ENCODE measurements at places on chromosomes 5 and 9.
A peak's percentile ranks its signal among the peaks of the same experiment; 100 is the strongest.

DNA sequence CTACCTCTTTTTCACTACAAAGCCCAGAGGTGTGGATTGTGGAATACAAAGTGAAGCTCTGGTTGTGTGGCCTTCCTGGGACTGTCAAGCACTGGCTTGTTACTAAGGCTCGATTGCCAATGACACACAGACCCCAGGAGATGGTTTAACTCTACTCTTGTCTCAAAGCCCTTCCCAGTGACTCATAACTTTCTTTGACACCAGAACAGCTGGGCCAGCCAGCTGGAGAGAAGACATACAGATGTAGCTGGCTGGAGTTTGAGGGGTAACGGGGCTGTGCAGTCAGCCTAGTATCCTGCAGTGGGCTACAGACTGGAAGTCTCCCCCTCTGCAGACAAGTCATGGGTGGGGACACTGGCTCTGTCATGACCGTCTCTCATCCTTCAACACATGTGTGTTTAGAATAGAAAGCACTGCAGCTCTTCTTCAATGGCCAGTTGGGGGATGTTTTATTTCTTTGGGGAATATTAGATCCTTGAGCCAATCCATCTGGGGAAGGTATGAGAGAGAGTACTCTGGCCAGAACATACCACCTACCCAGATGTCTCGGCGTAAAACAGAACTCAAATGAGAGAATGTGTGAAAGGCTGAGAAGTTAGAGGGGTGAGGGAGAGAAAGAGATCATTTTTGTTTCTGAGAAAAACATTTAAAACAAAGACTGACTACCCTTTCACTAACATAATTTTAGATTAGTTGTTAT, 53.3 kb downstream of the SEMA6A start:
- no peak for DNase-seq

GRCh38 chr5:33841891-33842290, 49.9 kb downstream of the ADAMTS12 start:
- no peak for DNase-seq

GRCh38 chr5:90424245-90424644, 14.7 kb upstream of the CETN3 start:
- no peak for DNase-seq

DNA sequence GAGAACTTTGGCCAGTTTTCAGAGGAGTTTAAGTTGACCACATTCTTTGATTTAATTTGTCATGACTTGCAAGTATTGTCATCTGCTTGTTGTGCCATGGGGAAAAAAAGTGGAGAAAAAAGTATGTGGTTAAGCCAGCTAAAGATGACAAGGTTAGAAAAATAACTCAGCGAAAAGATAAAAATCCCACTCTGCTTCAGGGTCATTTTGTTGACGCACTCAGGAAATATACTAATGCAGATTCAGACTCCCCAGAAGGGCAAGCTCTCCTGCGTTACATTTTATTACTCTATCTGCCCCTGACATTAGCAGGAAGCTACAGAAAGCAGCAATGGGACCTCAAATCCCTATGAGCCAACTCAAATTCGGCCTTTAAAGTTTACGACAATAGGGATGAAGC, 27.6 kb upstream of the TESK1 start:
- DNase-seq, result no peak

- no peak for DNase-seq
Observed at GRCh38 chr5:170092455-170093101, 13.1 kb upstream of the FOXI1 start.

GRCh38 chr5:153504726-153505125, 14.3 kb downstream of the GRIA1 start:
- no peak for DNase-seq

DNA sequence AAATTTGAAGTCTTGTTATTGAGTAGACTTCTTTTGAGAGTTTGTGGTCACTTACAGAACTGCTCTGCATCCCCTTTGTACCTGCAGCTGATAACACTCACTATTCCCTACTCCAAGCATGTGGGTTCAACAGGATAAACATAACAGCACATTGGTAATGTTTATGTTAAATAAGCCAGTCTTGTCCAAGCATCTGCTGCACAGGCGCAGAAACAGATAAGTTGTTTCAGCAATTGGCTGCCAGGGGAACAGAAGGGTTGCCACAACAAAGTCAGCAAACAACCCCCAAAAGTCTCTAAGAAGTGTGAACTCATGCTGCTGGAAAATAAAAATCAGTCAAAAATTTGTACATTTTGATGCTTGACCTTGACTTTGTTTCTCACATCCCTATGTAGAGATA, 174.6 kb downstream of the GDNF start:
- DNase-seq, result no peak

- no peak for DNase-seq
Observed at GRCh38 chr9:113579283-113580040, 115.9 kb downstream of the RGS3 start.

- peak; percentile 44 for DNase-seq
Observed at GRCh38 chr5:175657593-175658271, at the start of gene HRH2. Gene HRH2 (plus strand): TSS chr5:175658071. CDS start chr5:175683234, 25,163 bp downstream.

DNA sequence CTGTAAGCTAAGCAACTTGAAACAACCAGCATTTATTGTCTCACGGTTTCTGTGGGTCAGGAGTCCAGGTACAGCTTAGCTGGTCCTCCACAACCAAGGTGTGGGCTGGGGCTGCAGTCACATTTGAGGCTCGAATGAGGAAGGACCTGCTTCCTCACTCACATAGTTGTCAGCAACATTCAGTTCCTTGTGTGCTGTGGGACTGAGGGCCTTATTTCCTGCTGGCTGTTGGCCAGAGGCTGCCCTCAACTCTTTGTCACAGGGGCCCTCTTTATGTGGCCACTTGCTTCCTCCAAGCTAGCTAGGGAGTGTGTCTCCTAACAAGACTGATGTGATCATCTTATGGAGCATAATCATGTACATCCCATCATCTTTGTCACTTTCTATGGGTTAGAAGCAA, 29.2 kb upstream of the SEMA4D start:
- DNase-seq, result no peak

GRCh38 chr5:82839881-82840280, 237.3 kb downstream of the TMEM167A start:
- DNase-seq, result no peak

DNA sequence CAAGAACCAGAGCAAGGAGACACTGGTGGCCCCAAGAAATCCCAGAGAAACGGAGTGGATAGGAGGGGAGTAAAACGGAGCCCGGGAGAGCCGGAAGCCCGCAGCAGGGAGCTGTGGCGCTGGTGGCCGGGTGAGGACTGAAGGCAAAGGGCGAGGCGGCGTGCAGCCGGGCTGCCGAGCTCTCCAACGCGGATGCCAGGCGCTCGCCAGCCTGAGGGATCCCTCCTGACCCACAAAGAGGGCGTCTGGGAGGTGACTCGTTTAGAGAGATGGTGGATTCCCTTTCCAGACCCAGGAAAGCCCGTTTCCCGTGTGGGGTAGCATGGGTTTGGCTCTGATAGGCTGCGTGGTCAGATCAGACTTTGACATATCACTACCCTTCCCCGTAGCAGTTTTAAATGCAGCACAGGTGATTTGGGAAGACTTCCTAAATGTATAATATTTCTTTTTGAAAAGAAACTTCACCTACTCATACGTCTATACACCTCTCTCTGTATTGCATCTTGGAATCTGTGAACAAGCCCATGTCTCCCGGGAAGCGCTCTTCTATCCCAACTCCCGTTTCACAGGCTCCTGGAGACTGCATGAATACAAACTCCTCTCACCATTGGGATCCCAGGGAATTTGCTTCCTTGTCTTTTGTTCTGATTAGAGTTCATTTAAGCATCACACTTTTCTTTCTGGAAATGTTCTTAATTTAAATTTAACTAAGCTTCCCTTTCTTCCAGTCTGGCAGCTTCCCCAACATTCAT, 158.1 kb downstream of the C9orf152 start:
- no peak for DNase-seq

DNA sequence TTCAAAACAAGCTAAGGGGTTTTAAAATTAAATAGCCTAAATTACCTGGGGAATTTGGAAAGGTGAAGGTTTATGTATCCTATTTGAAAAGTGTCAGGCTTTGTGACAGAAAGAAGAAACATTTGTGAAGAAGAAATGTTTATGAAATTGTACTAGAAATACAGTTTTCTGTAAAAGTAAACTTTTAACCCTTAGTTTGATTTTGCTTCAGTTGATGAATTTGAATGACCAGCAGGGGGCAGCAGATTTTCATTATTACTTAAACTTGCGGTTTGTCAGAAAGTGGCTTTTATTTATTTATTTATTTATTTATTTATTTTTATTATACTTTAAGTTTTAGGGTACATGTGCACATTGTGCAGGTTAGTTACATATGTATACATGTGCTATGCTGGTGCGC, 58.1 kb downstream of the NNT start:
- DNase-seq, result no peak

DNA sequence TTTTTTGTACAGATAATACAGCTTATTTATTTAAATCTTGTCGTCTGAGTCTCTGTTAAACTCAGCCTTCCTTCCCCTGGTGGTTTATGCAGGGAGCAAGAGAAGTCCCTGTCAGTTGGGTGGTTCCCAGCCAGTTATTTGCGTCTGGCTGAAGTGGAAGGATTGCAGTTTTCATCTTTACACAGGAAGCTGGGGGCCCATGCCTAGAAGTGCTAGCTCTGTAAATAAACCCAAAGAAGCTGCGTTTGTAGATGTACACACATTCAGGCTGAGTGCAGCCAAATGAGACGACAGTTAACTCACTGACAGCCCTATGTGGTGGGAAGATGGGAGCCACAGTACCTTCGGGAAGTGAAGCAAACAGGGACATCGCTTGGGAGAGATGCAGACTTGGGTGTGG, 122.1 kb downstream of the SAXO1 start:
- no peak for DNase-seq

GRCh38 chr9:7534211-7534935, 265.2 kb downstream of the DMAC1 start:
- DNase-seq, result no peak

DNA sequence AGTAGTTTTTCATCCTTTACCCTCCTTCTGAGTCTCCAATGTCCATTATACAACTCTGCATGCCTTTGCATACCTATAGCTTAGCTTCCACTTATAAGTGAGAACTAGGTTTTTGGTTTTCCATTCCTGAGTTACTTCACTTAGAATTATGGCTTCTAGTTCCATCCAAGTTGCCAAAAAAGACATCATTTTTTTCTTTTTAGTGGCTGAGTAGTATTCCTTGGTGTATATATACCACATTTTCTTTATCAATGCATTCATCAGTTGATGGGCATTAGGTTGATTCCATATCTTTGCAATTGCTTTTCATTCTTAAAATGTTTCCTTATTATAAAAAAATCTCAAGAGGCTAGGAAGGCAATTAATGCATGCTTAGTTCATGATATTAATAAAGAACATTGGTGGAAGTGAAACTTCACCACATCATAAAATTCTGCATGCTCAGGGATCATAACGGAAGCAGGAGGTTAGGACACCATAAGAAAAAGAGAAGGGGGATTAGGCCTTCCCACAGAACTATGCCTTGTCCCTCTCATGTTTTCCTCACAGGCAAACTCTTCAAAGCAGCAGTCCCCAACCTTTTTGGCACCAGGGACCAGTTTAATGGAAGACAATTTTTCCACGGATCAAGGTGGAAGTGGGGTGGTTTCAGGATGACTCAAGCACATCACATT, 105.2 kb downstream of the FRMD3 start:
- DNase-seq, result no peak

DNA sequence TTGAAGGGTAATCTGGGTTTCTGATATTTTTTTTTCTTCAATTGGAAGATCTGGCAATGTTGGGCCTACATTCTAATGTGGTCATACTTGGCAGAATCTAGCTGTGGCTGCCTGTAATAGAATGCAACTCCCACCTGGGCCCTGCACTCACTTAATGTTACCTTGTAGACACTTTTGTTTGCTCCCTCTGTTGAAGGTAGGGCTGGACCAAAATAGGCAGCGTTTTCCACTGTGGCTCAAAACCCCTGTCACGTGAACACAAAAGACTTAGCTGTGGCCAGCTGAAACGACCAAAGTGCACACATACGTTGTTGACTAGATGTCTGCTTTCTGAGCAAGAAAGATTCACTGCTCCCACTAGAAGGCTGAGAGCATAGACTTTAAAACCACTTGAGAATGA, 117.6 kb upstream of the HMHB1 start:
- no peak for DNase-seq

Data from dorsolateral prefrontal cortex (tissue), 122 donors.